ENCODE measurements at places on chromosomes 11 and 22. TPM values are rescaled to one million over a fixed set of nuclear protein-coding genes. Genes with fewer than 3 reads are reported as not detected.

The CTSF gene
- polyA plus RNA-seq = 57.2 TPM

The TTC28 gene
- 5.8 TPM for polyA plus RNA-seq

The DEFB131B gene
- not detected for polyA plus RNA-seq

The LMNTD2 gene
- 2.4 TPM for polyA plus RNA-seq

- DNase-seq = no peak
These were observed 43.9 kb downstream of the CCDC34 start for GRCh38 chr11:27319072-27319471.

The UBQLN3 gene
- not detected for polyA plus RNA-seq

- DNase-seq = peak; percentile 65
These were observed 31.3 kb upstream of the WNT7B start for GRCh38 chr22:46008291-46008690.

The TRIM44 gene
- 45.8 TPM for polyA plus RNA-seq

The PDE2A gene
- polyA plus RNA-seq = 0.32 TPM

DNA sequence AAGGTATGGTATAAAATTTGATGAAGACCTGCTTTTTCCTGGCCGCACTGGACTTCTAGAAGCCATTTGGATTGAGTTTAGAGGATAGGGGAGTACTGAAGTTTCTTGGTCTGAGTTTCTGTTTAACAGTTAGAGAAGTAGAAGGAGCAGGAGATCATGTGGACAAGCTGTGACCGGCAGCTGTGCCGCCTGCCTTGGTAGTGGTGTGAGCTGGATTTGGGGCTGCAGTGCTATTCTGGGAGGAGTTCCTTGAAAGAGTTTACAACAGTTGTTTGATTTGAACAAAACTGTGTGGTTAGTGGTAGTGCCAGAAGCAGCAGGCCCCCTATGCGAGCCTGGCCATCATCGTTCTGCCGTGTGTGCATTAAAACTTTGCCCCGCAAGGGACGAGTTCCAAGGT is 105.2 kb downstream of the PDHX start:
- DNase-seq = no peak

DNA sequence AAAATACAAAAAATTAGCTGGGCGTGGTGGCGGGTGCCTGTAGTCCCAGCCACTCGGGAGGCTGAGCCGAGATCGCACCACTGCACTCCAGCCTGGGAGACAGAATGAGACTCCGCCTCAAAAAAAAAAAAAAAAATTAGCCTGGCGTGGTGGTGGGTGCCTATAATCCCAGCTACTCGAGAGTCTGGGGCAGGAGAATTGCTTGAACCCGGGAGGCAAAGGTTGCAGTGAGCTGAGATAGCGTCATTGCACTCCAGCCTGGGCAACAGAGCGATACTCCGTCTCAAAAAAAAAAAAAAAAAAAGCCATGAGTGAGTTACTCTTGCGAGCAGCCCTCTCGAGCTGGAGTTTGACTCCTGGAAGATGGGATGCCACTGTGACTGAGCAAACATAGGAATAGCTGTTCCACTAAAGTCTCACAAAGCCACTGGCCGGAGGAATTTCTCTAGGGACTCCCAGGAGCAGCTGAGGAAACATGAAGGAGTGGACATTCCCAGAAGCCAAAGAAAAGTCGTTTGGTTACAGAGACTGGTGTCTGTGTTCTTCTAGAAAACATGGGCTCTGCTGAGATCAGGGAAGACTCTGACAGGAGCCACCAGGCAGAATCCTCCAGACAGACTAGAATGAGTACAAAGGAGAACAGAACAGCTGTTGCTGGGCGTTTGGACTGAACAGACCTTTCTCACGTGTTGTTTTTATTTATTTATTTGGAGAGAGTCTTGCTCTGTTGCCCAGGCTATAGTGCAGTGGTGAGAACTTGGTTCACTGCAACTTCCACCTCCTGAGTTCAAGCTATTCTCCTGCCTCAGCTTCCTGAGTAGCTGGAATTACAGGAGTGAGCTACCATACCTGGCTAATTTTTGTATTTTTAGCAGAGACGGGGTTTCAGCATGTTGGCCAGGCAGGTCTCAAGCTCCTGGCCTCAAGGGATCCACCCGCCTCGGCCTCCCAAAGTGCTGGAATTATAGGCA is 32.4 kb upstream of the MYH9 start:
- no peak for DNase-seq

DNA sequence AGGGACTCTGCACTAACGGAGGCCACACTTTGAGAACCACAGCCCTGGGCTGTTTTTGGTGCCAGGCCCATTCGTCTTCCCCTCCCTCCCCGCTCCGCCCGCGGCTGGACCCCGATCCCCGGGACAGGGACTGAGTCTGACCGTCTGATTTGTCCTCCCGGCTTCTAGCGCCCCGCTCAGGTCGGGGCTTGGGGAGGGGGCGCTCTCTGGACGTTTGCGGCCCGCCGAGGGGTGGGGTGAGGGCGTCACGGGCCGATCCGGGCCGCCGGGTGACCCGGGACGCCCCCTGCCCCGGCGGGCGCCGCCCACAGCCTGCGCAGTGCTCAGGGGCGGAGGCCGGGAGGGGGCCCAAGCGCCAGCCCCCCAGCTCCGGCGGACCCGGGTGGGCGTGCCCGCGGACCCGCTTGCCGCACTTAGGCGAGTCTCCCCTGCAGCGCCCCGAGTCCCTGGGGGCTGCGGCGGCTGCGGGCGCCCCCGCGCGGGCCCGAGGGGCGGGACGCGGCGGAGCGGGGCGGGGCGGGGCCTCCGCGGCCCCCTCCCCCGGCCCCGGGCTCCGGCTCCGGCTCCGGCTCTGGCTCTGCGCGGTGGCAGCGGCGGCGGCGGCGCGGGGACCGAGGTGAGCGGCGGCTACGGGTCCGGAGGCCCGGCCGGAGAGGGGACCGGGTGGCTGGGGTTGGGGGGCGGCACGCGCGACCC is 33.7 kb upstream of the PRR5 start:
- peak; percentile 90 for DNase-seq

- DNase-seq = no peak
These were observed 23.4 kb upstream of the ADSL start for GRCh38 chr22:40322818-40323447.

- no peak for DNase-seq
These were observed 21.6 kb downstream of the PARVG start for GRCh38 chr22:44202261-44202789.

The LMF2 gene
- polyA plus RNA-seq = 42.8 TPM

DNA sequence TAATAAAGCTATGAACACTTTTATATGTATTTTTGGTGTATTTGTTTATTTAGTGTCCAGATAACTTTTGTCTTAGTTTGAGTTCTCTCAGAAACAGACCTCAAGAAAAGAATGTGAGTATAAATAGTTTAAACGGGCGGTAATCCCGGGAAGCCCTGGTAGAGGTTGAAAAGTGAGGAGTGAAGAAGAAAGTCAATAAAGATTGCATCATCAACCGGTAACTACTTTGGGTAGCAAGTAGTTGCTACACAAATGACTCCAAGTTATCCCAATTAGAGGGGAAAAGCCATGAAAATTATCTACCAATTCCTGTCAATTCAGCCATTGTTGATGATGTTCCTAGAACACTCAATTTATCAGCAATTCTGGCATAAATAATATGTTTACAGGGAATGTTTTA is 870.3 kb upstream of the RAG2 start:
- no peak for DNase-seq

The E2F8 gene
- 2.5 TPM for polyA plus RNA-seq

The HNRNPUL2 gene
- 31.0 TPM for polyA plus RNA-seq

The TRPT1 gene
- 62.4 TPM for polyA plus RNA-seq

The MMP12 gene
- 2.0 TPM for polyA plus RNA-seq

GRCh38 chr11:91295591-91295990 is 929.0 kb upstream of the FAT3 start:
- no peak for DNase-seq

All from SK-N-SH (cell line).